ENCODE measurements at places on chromosomes 3 and 15.

DNA sequence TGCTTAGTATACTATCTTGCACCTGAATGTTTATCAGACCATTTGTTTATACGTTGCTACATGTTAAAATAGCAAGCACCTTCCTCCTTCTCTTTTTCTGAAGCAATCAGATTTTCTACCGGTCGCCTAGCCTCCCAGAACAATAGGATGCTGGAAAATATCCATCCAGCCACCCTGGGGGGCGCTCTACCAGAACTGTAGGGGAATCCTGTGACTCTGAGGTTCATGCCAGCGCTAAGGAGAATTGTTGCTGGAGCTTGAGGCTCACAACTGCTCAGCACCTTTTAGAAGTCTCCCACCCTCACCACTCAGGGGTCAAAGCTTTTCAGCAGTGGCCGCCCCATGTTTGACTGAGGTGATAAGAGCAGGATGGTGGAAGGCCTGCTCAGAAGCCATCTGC, 27.5 kb downstream of the SQOR start:
- no peak for DNase-seq

DNA sequence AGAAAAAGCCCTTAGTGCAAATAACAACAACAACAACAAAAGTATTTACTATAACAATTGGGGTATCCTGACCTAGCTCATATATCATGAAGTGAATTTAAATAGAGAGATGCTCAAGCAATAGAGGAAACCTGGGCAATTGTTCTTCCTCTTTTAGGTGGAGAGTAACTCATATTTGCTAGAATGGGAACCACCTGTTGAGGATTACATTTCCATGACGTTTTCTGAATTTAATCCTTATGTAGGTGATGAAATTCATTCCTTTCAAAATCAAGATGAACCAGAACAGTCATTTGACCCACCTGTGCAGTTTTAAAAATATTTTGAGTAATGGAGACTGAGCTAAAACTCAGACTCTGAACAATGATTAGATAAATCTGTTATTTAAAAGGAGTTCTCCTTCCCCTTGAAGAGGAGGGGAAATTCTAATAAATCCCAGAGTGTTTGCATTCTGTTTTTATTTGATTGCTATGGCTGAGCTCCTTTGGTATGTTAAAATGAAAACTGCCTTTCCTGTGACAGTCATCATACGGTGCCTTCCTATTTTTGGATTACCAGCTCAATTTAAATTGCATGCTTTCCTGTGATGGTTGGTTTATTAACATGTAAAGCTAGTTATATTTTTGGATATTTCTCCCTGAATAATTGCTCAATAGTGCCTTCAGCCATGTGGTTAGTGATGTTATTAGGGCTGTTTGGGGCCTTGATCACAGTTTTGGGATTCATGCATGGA, 24.3 kb downstream of the VPS8 start:
- DNase-seq: no peak

GRCh38 chr3:44995142-44995770, 19.2 kb downstream of the EXOSC7 start:
- DNase-seq: no peak

DNA sequence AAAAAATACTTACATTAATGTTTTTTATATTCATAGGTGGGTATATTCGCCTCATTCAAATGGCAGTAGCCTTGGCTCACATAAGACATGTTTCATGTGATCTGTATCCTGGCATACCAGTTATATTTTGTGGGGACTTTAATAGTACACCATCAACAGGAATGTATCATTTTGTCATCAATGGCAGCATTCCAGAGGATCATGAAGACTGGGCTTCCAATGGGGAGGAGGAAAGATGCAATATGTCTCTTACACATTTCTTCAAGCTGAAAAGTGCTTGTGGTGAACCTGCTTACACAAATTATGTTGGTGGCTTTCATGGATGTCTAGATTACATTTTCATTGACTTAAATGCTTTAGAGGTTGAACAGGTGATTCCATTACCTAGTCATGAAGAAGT, 3.5 kb downstream of the PDE12 start:
- DNase-seq: no peak

DNA sequence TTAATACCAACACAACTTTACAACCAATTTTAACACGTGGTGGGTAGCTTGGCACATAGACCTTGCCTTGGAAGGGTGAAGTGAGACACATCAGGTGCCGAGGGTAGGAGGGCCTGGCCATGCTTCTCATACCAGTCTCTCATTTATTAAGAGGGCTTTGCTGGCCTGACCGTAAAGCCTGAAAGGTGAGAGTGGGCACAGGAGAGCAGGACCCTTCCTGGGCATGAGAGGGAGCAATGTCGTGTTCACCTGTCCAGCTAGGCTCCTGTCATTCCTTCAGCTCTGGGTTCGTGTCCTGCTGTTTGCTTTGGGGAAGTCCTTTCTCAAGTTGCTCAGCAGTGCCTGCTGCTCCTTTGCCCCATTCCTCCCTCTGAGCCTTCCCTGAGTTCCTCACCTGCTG, 294.4 kb downstream of the EPHB1 start:
- no peak for DNase-seq

GRCh38 chr3:59518283-59519055, 468.6 kb upstream of the CFAP20DC start:
- DNase-seq: no peak

- DNase-seq: no peak
Observed at GRCh38 chr3:58272891-58273290, 33.2 kb upstream of the RPP14 start.

DNA sequence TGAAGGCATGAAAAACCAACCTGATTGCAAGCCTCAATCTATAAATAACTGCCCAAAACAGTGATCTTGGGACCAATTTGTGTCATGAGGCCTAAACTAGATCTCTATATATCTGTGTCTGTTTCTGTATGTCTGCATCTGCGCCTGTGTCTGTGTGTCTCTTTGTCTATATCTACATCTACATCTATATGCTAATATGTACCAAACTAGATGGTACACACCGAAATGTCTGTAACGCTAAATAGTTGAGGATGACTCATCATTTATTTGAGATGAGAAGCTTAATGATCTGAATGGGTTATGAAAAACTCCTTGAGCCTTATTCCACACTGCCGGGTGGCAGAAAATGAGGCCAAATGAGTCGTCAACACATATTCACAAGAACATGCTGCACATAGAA, 982.3 kb downstream of the ROBO2 start:
- DNase-seq: no peak
